ENCODE measurements at places on chromosomes 11 and 22. TPM values are rescaled to one million over a fixed set of nuclear protein-coding genes. Genes with fewer than 3 reads are reported as not detected.

DNA sequence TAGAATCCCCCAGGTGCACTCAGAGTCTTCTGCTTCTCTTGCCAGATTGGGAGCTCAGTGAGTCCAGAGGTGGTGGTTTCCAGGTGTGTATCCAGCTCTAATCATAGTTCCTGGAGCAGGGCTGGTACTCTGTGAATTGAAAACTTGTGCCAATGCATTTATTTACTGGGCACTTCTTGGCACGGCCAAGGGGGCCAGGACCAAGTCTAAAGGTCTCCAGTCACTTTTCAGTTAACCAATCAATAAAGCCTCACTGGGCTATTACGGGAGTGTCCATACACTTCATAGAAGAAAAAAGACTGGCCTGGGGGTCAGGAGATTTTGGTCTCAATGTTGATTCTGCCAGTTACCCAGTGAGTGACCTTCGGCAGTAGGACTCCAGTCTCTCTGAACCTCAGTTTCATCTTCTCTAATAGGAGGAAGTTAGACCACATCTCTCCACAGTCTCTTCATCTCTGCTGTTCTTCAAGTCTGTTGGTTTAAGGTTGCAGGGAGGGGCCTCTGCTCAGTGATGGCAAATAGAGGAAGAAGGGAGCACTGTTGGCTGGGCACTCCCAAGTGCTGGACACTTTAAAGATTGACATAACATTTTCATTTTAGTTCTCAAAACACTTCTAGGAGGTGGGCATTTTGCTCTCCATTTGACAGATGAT lies 188.5 kb upstream of the E2F8 start:
- no peak for DNase-seq

DNA sequence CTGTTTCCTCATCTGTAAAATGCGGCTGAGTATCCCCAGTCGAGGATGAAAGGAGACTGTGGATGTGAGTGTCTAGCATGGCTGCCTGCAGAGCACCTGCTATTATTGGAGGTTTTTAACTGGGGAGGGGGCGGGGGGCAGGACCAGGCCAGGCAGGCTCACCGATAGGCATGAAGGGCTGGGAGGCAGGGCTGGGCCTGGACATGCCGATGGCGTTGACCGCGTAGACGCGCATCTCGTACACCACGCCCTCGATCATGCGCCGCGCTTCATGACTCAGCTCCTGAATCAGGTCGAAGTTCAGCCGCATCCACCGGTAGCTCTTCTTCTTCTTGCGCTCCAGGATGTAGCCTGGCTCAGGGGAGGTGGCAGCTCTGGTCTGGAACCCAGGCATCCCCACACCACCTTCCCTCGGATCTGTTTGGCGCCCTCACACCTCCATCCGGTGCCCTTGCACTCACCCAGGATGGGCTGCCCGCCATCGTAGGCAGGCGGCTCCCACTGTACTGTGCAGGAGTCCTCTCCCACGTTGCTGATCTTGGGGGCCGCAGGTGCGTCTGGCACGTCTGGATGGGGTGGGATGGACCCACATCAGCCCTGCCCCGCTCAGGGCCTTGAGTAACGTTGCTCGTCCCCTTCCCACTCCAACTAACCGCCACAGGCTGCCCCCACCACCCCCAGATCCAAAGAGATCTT lies 15.1 kb downstream of the MYBPC3 start:
- no peak for DNase-seq

DNA sequence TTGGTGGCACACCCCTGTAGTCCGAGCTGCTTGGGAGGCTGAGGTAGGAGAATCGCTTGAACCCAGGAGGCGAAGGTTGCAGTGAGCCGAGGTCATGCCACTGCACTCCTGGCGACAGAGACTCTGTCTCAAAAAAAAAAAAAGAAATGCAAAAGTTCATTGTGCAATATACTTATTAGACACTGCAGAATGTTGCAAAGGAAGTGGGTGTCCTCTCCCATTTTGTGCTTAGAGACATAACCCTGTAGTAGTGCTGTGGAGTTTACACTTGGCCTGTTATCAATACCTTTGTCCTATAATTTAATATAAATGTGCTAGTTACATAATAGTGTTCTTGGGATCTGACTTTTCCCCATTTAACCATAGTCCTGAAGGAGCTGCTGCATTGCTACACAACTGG lies 9.4 kb downstream of the BCL2L13 start:
- DNase-seq = no peak

- no peak for DNase-seq
These were observed 56.3 kb upstream of the DDI1 start for GRCh38 chr11:103980108-103980507.

DNA sequence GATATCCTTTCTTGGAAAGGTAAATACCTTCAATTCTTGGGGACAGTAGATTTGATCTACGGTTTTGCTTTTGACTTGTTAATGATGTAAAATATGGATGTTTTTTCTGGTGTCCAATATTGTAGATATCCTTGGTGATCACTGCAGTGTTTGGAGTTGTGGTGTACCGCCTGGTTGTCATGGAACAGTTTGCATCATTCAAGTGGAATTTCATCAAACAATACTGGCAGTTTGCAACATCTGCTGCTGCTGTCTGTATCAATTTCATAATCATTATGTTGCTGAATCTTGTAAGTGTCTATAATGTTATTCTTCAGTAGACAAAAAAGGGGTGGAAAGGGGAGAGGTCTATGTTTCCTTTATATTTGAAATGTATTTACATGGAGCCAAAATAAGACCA lies 27.4 kb upstream of the MUC15 start:
- DNase-seq = peak; percentile 74

GRCh38 chr11:113349528-113349927 lies 35.1 kb downstream of the TTC12 start:
- DNase-seq = no peak

DNA sequence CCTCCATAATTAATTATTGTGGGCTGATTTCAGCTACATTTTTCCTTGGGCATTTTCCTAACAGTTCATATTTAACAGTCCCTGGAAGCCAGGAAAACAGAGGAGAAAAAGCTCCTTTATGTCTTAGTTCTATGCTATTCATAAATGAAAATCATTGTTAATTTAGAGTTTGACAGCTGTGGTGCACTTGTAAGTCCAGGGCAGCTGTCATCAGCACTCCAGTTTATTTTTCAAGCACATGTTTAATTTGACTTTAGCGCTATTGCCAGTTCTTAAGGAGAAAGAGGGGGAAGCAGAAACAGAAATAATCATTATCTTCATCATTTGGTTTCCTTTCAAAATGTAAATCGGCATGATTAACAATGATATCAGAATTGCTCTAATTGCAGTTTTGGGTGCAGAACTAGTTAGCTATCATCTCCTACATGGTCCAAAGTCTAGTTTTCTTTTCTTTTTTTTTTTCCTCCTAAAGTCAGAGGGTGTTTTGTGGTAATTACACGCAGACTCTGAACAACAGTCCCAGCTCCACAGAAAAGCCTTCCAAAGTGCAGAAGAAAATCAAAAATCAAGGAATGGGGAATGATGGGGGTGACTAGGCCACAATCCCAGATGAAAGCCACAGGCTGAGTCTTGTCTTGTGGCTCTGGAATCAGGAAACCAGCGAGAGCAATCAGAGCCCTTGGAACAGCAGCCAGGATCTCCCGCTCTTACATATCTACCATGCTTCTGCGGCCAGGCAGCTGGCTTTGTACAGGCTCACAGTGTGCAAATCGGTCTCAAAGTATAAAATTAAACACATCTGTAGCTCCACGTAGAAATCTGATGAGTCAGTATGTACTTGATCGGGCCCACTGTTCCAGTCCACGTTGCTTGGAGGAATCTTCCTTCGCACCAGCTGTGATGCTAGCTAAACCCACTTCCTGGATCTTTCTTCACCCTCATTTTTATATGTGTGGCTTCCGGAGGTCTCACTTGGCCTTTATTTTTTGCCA lies 91.9 kb downstream of the SPON1 start:
- DNase-seq = peak; percentile 48

DNA sequence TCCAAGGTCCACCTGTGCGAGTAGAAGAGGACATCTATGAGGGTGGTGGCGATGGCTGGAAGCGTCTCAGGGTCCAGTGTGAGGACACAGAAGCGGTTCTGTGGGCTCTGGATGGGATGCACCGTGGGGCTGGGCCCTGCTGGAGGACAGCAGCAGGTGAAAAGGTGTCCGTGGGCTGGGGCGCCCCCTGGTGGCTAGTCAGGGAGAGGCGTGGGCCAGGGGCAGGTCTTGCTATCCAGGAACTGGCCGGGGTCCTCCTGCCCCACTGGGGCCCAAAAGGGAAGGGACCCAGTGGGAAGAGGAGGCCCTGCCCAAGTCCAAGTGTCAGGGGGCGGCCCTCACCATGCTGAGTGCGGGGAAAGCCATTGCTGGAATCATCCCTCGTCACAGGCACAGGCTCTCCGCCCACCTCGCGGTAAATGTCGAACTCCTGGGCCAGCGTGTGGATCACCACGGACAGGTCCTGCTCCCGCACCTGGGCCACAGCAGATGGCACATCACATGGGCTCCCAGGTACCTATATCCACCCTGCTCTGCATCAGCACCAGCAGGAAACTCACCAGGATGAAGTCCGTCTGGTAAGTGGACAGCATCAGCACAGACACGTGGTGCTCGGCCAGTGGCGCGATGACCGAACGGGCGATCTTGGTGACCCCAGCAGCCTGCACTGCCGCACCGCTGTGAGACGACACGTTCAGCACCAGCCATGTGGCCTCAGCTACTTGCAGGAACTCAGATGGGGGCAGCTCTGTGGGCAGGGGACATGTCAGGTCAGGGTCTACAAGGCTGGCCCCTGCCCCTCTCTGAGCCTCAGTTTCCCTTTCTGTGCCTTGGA lies 2.3 kb downstream of the CASTOR1 start:
- DNase-seq = peak; percentile 38

- DNase-seq = no peak
These were observed 633.0 kb downstream of the TBC1D22A start for GRCh38 chr22:47395481-47395880.

GRCh38 chr11:36305047-36305446 lies 9.0 kb downstream of the PRR5L start:
- DNase-seq = no peak

DNA sequence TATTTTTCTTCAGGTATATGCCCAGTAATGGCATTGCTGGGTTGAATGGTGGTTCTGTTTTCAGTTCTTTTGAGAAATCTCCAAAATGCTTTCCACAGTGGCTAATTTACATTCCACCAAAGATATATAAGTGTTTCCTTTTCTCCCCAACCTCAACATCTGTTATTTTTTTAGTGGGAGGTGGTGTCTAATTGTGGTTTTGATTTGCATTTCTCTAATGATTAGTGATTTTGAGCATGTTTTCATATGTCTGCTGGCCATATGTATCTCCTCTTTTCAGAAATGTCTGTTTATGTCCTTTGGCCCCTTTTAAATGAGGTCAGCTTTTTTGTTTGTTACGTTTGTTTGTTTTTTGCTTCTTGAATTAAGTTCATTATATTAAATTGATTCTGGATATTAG lies 760.2 kb downstream of the KCNA4 start:
- DNase-seq = no peak

DNA sequence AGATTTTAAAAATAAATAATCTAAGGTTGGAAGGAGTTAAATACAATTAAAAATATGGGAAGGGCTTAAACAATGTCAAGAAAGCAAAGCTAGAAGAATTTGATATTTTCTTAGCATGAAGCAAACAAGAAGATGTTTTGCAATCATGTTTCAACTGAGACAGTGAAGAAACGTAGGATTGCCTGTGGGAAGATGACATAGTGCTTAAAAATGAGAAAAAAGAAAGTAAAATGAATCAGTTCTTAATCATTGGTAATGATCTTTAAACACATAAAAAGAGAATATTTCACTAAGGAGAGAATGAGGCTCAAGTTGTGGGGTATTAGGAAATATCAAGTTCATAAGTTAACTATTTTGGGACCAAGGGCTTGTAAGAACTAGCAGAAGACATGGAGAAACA lies 855.0 kb downstream of the METTL15 start:
- DNase-seq = peak; percentile 84

NEFH gene
- total RNA-seq = 0.13 TPM

- DNase-seq = peak; percentile 21
These were observed 36.5 kb downstream of the TSPAN18 start for GRCh38 chr11:44763121-44763820.

SLC22A9 gene
- total RNA-seq = not detected

KDM4E gene
- total RNA-seq = not detected

MMP1 gene
- total RNA-seq = 68.1 TPM

- DNase-seq = no peak
These were observed 50.6 kb upstream of the ARHGAP42 start for GRCh38 chr11:100636536-100636935.

DNA sequence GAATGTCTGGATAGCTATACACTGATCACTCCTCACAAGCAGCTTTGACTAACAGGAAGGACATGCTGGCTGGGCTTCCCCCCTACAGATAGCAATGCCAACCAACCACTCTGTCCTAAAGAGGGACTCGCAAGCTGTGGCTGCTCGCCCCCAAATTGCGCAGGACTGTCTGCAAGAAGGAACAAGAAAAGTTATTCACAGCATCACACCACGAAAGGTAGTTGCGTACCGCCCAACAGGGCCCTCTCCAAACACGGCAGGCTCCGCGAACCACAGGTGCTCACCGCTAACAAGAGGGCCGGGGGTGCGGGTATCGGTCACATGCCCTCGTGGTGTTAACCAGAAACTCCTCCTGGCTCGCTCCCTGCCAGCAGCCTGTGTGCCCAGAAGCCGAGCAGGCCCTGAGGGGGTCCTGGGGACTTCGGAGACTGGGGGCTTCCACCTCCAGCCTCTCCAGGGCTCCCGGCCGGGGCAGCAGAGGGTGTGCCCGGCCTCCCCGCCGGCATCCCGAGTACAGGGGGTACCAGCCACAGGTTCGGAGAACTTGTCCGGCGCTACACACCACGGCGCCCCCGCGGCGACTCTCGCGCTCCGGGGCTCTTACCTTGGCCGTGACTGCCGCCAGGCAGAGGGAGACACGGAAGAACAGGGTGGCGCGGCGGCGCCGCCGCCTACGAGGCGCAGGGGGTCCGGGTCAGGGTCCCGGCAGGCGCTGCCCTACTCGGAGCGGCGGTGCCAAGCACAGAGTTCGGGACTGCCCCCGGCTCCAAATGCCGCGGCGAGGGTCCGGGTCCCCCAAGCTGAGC lies 682 bp downstream of the LARGE1 start:
- DNase-seq = peak; percentile 22

DNA sequence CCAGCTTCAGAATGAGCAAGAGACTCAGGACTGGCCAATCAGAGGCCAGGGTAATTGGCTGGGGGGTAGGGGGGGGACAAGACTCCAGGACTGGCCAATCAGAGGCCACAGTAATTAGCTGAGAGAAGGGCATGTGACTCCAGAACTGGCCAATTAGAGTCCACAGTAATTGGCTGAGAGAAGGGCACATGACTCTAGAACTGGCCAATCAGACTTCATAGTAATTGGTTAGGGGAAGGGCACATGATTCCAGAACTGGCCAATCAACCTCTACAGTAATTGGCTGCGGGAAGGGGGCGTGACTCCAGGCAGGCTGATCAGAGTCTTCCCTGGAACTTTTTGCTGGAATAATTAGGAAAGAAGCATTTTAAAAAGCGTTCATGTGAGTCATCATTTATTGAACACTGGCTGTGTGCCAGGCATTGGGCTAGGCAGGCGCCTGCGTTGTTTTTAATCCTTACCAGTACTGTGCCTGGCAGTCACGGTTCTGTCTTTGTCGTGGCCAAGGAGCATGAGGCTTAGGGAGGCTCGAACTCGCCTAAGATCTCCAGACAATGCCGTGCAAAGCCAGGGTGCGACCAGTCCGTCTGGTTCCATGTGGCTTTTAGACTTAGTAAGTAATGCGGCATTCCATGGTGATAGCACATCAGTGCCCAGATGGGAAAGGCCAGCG lies 508.1 kb downstream of the TBC1D22A start:
- DNase-seq = no peak

GRCh38 chr11:30395751-30396150 lies 72.8 kb downstream of the ARL14EP start:
- DNase-seq = no peak

BTBD18 gene
- not detected for total RNA-seq

P2RY6 gene
- 0.26 TPM for total RNA-seq

Measured in bronchial epithelial cell (primary cell).